ENCODE measurements at places on chromosomes 3 and 15.

DNA sequence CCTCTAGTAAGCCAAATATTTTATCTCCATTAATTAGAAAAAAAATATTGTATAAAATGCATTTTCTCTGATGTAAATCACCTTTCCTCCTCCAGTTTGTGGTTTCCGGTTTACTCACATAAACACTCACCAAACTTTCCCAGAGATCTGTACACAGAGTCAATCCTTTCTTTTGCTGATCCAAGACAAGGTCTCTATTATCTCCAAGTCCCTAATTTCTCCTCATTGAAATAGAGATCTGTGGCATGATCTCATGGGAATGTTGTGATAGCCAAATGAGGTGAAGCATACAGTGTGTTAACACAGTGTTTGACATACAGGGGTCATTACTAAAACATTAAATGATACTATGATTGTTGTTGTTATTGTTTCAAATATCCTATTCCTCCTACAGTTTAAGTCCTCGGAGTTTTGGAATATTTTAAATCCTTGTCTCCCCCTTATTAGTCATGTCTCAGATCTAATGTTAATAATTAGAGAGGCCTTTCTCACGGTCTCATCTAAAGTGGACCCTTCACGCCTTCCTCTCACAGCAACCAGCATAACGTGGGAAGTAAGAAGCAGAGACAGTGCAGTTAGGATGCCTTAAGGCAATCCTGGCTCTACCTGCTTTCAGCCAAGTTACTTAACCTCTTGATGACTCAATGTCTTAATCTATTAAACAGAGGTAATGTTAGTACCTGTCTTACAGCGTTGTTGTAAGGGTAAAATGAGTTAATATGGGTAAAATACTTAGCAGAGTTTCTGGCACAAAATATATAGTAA is 333.3 kb downstream of the GRM7 start:
- no peak for DNase-seq

DNA sequence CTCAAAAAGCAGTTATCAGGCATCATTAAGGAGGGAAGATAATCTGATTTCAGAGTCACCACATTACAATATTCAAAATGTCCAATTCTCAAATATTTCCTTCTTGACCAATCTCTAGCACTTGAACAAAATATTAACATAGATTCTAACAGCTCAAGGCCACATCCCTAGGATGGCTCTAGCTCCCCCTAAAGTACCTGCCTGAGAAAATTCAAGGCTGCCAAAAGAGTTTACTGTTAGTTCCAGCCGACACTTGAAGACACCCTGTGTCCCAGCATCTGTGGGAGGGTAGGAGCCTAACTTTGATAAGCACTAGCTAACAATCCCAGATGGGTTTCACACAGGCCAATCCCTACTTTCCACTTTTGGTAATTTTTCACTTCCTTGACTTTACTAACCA is 10.4 kb downstream of the NSMCE3 start:
- DNase-seq: no peak

GRCh38 chr15:87967951-87968350 is 288.6 kb downstream of the NTRK3 start:
- no peak for DNase-seq

DNA sequence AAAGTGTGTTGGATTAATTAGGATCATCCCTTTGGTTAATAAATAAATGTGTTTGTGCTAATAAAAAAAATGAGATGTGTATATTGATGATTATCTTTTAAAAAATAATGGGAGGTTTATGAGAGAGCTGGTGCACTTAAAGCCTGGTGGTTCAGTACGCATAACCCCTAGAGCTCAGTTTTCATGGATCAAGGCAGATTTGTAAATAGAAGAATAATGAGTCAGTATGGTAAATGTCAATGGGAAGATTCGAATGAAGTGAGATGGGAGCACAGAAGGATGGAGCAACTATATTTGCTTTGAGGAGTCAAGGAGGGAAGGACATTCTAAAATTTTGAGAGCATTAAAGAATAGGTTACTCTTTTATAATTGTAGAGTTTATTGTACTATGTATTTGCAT is 35.4 kb downstream of the AKAP13 start:
- DNase-seq: no peak

Measured in activated CD4-positive, alpha-beta T cell treated with anti-CD3 and anti-CD28 coated beads for 36 hours (primary cell).